ENCODE measurements at places on chromosomes 6 and 20.

GRCh38 chr20:51118216-51118615, 95.3 kb upstream of the KCNG1 start:
- DNase-seq, result no peak

GRCh38 chr6:110554966-110555460, 78.6 kb upstream of the SLC22A16 start:
- no peak for DNase-seq

GRCh38 chr6:155273431-155273830, 9.6 kb downstream of the CLDN20 start:
- DNase-seq, result no peak

- DNase-seq, result no peak
Observed at GRCh38 chr6:149079911-149080491, 237.5 kb upstream of the TAB2 start.

DNA sequence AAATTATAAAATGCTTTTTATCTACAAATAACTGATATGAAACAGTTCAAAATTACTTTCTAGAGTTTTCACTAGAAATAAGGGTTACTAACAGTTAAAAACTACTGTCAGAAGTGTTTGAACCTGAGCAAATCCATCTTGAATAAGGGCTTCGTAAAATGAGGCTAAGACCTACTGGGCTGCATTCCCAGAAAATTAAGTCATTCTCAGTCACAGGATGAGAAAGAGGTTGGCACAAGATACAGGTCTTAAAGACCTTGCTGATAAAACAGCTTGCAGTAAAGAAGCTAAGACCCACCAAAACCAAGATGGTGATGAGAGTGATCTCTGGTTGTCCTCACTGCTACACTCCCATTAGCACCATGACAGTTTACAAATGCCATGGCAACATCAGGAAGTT, 93.7 kb downstream of the PLG start:
- DNase-seq, result no peak

DNA sequence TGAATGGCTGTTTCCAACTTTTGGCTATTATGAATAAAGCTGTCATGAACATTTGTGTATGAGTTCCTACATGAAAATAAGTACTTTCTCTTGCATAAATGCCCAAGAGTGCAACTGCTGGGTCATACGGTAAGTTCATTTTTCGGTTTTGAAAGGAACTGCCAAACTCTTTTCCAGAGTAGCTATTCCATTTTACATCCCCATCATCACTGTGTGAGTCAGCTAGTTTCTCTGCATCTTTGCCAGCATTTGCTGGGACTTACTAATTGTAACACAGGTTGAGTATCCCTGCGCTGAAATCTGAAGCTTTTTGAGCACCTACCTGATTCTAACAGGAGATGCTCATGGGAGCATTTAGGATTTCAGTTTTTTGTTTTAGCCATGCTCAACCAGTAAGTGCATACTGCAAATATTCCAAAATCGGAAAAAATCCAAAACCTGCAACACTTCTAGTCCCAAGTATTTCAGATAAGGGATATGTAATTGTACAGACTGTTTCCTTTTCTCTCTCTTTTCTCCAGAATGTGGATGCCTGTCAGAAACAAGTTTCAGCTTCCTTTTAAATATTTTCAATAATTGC, 118.4 kb downstream of the DTNBP1 start:
- no peak for DNase-seq

DNA sequence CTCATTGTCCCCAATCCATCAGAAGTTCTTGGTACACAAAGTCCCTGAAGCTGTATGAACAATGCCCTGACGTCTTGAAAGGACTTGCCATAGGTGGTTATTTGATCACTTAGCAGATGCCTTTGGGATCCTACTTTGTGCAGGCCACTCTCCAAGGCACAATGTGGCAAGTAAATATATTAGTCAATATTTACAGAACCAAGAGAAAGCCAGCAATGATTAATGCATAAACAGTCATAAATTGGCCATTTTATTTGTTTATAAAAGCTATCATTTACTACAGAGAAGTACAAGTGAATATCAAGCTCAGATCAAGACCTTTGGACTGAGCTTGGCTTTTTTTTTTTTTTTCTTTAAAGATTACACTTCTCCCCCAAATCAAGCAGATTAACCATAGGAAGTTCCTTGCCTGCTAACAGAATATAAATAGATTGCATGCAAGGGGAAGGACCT, 161.8 kb downstream of the MTHFD1L start:
- no peak for DNase-seq

- no peak for DNase-seq
Observed at GRCh38 chr6:26173836-26174145, 86.6 kb downstream of the HFE start.

Data from right lung (tissue), 10 donors.